ENCODE measurements at places on chromosomes 4 and X.

DNA sequence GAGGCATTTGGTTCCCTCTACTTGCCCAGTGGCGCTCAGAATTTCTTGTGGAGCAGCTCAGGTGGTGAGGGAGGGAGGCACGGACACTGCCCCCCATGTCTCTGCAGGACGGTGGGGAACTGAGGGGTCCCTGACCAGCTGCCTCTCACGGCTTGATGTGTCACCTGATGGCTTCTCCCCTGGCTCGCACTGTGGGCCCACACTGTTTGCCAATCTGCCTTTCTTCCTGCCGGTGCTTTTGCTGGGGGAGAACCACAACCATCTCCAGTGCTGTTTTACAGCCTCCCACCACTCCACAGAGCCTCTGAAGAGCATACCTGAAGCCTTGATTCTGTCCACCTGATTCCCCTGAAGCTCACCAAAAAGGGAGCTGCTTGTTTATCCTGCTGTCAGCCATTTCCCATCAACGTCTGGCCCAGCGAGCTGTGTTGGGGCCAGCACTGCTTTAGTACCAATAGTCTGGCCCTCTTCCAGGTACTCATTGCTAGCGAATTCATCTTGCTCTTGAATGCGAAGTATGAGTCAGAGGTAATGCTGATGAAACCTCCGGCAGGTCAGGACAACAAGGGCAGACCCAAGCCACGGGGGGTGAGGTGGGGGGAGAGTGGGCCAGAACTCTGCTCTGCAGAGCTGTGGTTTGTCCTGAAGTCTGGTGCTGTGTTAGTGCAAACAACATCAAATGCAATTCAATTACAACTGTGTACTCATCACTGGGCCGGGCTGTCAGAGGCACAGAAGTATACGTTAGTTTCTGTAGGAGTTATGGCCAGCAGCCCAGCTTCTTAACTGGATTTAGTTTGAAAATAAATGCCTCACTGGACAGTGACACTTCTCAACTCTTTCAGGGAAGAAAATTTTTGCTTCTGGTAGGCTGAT lies 208.3 kb upstream of the JADE1 start:
- peak; percentile 76 for DNase-seq

DNA sequence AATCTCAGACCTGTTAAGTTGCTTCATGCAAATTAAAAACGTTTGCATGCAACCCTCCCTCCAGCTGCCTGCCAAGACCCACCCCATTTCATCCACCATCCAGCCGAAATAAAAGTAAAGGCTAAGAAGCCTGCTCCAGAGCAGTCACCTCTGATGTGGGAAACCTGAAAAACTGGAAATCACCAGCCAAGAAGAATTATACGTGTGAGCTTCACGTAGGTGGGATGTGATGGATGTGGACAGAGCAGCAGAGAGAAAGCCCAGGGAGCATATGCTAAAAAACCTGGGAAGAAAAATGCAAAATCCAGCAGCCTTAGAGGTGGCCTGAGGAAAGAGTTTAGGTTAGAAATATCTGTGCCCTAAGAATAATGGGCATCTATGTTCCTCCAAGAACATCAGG lies 160.6 kb upstream of the STS start:
- no peak for DNase-seq

- no peak for DNase-seq
Observed at GRCh38 chr4:139858436-139859205, 193.0 kb downstream of the MGST2 start.

DNA sequence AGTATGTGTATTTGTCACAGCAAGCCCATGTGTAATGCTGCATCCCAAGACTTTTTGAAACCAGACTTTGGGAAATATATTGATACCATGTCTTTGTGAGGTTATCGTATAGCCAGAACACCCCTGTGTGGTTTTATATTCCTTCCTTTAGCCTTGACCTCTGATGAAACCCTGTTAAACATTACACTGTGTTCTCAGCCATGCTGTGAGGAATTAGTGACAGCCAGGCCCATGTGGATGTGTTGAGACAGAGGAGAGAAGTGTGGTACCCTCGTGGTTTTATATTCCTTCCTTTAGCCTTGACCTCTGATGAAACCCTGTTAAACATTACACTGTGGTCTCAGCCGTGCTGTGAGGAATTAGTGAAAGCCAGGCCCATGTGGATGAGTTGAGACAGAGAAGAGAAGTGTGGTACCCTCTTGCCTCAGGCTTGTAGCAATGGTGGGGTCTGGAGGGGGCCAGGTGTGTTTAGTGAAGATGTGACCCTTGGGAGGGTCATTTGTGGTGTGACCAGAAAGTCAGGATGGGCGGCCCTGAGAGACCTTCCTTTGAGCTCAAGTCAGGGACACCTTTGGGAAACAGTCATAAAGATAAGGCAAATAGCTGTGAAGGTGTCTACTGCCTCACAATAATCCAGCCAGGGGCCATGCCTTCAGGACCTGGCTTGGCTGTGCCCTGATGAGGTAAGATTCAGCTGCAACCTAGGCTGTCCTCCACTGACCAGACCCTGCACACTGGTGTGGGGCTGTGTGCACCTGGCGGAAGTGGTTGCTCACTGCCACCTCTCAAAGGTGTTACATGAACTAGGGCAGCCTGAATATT lies 110.0 kb downstream of the IRF2 start:
- no peak for DNase-seq

DNA sequence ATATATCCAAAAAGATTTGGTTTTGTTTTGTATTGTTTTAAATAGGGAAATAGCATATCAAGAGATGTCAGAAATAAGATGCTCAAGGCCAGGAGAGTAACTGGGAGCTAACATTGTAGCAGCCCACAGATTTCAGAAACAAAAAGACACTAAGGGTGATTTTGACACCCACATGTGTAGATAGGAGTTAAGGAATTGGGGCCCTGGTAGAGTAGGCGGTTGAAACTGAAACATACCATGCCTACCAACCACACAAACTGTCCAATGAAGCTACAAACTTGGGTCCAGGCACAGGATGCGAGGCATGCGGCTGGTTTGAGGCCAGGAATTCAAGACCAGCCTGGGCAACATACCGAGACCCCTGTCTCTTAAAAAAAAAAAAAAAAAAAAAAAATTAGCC lies 6.3 kb upstream of the HSPA4L start:
- DNase-seq = no peak

- no peak for DNase-seq
Observed at GRCh38 chrX:133606990-133607389, 191.7 kb upstream of the GPC4 start.

DNA sequence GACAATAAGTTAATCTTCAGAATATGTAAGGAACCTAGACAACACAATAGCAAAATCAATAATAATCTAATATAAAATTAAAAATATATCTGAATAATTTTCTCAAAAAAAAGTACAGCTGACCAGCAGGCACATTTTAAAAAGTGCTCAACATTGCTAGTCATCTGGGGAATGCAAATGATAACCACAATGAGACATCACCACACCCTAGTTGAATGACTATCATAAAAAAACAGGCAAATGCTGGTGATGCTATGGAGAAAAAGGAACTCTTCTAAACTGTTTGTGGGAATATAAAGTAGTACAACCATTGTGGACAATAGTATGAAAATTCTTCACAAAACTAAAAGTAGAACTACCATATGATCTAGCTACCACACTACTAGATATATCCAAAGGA lies 956.9 kb upstream of the NDST4 start:
- no peak for DNase-seq

- DNase-seq = peak; percentile 5
Observed at GRCh38 chr4:56958111-56958517, 19.3 kb downstream of the NOA1 start.

DNA sequence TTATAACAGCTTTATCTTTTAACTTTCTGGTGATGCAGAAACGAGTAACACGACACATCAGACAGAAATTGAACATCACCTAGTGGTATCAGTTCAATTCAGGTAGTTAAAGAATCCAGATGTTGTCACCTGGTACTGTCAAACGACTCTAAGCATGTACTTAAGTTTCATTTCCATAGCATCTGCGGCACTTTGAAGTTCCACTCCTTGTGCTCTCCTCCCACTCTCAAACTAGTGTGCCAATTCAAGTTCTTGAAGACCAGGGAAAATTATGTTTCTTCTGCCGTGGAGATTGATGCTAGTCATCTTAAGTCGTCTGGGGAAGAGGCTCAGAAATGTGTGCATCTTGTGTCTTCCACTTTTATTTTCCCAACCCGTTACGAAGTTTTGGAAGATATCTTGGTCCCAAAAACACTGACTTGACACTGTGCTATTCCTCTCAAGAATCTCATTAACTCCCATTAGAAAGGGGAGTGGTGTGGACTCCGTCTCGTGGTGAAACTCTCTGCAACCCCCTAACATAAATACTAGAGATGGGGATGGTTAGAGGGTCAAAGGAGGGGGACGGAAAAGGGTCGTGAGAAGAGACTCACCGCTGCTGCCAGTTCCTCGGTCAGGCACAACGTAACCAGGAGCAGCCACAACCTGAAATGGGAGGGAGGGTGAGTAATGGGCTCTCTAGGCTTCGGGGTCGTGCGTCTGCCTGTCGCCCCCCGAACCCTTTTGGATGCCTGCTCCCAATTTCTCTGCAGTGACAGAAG lies 693 bp downstream of the COL4A6 start:
- DNase-seq = peak; percentile 1

DNA sequence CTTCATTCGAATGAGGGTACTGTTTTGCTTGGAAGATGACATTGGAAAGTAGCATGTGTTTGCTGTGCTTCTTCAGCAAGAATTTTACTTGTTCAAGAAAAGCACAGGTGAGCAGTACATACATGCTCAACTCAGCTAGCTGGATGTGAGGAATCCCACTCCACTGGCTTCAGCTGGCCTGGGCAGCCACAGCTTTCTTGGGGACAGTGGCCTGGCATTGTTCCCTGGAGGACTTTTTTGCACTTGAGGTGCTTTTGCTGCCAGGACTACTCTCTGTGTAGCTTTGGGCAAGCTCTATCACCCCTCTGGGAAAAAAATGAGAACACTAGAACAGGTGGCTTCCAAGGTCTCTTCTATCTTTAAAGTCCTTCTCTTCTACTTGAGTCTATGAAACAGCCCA lies 184.3 kb downstream of the LDB2 start:
- no peak for DNase-seq

DNA sequence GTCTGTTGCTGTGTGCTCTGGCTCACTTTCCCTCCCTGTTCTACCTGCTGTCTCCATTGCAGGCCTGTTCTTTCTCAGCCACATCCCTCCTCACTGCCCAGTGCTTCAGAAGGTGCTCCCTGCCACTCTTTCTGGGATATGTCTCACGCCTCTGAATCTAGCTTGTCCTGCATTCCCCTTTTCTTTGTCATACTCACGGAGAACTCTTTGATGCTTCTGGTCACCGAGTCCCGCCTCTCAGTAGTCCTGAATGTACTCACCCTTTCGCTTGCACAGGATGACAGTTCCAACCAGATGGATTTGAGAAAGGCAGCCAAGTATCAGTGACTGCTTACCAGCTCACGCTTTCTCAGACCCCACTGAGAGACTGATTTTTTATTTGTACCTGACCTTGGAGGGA lies 65.2 kb upstream of the TLR2 start:
- no peak for DNase-seq

GRCh38 chrX:34563804-34564203 lies 93.3 kb downstream of the TMEM47 start:
- DNase-seq = no peak

GRCh38 chr4:165203541-165204461 lies 3.6 kb upstream of the KLHL2 start:
- no peak for DNase-seq

GRCh38 chr4:115028682-115029410 lies 84.6 kb downstream of the NDST4 start:
- DNase-seq = no peak

DNA sequence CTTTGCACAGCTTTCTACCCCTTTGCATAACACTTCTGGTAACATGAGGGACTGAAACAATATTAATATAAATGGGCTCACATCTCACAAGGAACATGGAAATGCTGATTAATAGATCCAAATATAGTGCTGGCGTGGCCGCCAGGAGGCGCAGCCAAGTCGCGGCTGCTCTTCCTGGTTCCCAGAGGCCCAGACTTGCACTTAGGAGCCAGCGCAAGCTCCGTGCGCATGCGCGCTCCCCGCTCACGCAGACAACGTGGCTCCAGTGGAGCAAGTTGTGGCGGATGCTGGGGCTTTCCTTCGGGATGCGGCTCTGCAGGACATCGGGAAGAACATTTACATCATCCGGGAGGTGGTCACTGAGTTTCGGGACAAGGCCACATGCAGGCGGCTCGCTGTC lies 318.3 kb upstream of the SLC7A11 start:
- no peak for DNase-seq

DNA sequence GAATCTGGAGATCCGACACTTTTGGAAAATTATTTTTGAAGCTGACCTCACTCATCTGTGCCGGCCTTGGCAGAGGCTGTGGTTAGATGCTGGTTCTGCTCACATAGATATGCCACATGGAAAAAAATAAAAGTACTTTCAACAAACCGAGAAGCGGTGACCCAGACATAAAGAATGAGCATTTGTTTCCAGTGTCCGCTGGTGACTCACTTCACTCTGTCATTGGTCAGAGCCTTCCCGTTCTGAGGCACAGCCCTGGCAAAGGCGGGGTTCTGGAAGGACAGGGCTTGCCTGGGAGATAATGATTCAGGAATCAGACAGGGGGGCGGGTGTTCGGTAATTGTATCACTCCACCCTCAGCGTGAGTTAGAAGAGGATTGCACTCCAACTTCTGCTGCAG lies 172.4 kb upstream of the MXRA5 start:
- no peak for DNase-seq

GRCh38 chr4:139876337-139876941 lies 210.8 kb downstream of the MGST2 start:
- peak; percentile 28 for DNase-seq

DNA sequence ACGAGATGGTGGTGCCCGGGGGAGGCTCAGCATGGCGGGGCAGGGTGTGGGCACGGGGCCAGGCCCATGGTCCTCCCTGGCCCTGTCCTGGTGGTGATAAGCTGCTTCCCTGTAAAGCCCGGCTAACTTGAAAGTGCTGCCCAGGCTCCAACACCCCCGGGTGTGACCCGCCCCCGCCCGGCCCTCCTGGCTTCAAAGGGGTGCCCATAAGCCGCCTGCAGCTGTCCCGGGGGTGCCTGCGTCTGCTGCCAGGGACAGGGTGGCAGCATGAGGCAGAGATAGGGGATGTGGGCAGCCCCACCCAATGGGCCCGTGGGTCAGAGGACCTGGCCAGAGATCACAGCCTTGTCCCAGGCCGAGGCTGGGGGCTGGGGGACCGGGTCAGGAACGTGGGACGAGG lies 18.1 kb downstream of the FGFRL1 start:
- no peak for DNase-seq

- no peak for DNase-seq
Observed at GRCh38 chr4:98618680-98619079, 39.7 kb downstream of the TSPAN5 start.

GRCh38 chr4:110155654-110156053 lies 42.8 kb downstream of the ELOVL6 start:
- DNase-seq = no peak

DNA sequence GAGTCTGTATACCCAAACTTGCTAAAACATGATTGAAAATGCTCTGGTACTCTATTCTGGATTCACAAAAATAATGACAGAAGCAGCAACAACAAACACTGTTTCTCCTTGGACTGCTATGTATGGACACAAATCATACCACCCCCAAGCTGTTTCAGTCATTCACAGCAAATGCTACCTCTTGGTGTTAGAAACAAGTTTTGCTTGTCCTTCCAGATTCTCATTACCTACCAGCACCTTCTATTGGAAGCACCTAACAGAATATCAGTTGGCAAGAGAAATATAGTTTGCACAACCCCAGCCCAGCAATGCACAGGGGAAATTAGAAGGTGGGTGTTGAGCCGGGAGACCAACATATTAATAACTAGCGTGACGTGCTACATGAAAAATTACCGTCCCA lies 1950.9 kb downstream of the C4orf33 start:
- no peak for DNase-seq

Measured in small intestine (tissue), 16 donors.